Fibroblast of skin of right biceps (primary cell): ENCODE measurements at places on chromosomes 6 and 20.
A peak's percentile ranks its signal among the peaks of the same experiment; 100 is the strongest.

DNA sequence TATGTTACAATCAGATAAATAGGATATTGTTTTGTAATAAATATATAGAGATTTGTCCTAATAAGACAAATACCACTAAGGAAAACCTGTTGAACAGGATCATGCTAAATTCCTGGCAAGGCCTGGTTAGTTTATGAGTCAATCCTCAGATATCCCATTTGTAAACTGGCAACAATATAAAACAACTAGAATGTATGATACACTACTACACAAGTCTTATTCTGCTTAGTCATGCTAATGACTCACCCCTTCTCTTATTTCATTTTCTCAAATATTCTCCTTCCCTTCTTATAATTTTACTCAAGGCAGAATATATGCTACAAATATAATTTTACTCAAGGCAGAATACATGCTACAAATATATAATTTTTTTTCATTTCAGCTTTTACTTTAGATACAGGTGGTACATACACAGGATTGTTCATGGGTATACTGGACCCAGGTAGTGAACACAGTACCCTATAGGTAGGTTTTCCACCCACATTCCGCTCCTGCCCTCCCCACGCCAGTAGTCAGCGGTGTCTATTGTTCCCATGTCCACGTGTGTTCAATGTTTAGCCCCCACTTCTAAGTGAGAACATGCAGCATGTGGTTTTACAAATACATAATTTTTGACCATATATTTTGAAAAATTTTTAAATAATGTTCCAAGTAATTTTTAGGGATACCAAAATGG, 6.3 kb downstream of the OSER1 start:
- DNase-seq: peak; percentile 93

DNA sequence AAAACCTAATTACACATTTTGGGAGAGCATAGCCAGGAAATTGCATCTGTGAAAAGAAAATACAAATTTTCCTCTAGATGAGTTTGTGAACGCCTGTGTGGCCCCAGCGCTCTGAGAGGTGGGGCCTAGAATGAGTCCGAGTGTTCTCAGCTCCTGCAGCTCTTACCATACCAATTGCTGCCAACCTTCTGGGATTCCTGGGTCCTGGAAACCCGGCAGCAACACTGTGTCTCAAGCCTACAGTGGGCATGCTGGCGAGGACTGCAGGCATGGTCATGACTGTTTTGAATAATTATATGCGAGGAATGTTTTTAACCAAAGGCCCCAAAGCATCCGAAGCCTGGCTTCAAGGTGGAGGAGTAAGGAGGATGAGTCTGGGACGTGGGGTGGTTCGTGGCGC, 90.4 kb downstream of the SERAC1 start:
- no peak for DNase-seq

GRCh38 chr6:11688425-11688709, 90.2 kb downstream of the ADTRP start:
- no peak for DNase-seq

GRCh38 chr6:15325540-15325955, 79.7 kb downstream of the JARID2 start:
- no peak for DNase-seq

GRCh38 chr6:40634429-40634828, 47.3 kb upstream of the LRFN2 start:
- no peak for DNase-seq

DNA sequence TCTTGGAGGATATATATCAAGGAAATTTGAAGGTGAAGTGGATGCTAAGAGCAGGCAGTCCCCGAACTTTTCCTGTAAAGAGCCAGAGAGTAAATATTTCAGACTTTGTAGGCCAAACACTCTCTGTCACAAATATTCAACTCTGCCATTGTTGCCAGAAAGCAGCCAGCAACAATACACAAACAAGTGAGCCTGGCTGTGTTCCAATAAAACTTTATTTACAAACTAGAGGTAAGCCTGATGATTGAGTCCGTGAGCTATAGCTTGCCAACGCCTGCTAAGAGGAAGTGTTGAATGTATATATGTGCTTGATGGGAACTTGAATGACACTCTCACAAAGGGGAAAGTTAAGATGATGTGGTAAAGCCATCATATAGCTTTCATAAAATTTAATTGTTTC, 166.0 kb upstream of the PLN start:
- DNase-seq: no peak

DNA sequence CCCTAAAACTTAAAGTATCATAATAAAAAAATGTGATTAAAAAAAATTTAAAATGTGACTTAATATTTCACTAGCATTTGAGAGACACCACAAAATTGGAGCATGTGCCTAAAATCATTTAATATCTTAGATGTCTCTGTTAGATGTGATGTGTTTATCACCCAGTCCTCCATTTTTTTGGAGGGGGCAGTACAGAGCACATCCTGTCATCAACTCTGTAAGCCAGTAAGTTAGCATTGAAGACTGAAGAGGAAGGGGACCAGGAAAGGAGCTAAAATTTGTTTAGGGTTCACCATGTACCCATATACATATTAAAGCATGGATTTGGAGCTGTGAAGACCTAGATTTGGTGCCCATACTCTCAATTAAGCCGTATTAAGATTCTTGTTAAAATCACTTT, 30.7 kb upstream of the ADIG start:
- DNase-seq: no peak

DNA sequence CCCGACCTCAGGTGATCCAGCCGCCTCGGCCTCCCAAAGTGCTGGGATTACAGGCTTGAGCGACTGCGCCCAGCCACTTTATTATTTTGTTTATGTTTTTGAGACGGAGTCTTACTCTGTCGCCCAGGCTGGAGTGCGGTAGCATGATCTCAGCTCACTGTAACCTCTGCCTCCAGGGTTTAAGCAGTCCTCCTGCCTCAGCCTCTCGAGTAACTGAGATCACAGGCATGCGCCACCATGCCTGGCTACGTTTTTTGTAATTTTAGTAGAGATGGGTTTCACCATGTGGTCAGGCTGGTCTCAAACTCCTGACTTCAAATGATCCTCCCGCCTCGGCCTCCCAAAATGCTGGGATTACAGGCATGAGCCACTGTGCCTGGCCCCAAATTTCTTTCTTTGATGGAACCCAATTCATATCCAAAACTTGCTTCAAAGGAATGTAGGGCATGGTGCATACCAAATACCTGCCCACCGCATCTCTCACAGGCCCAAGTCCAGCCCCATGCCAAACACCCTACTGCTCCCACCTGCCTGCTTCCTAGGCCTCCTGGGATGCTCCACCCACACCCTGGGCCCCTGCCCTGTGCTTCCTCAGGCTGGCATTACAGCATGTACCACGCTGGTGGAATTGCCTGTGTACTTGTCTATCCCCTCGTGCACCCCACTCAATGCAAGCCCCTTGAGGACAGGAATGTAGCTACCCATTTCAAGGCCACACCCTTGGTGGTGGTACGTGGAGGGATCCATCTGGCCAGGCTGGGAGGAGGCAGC, 4.9 kb upstream of the HMGA1 start:
- no peak for DNase-seq

DNA sequence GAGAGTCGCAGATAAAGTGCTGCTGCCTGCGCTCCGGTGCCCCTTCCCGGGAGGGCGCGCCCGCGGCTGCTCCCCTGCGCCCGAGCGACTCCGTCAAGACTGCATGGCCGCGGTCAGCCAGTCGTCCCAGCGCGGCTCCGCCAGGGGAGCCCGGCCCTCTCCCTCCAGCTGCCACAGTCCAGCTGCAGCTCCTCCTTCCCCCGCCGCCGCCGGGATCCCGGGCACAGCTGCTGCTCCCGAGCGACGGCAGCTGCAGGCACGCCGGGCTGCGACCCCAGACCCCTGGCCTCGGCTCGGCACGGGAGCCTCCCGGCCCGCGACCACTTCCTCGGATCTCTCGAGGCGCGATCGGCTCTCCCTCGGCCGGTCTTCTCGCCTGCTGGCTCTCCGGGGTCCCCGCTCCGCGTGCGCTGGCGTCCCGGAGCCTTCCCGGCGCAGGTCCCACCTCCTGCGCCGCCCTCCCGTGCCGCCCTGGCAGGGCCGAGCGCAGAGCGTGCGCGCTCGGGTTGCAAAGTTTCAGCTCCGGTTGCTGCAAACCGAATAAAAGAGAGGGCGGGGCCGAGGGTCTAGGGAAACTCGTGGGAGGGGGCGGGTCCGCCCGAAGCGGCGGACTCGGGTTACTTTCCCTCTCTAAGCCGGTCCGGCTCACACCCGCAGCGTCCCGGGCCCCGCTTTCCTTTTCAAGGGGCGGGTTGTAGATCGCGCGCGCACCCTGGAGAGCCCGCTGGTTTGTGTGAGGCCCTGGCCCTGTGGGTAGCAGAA, at the start of gene CNKSR3:
Gene CNKSR3 (minus strand): TSS at position 542 of the 762 bp plus-strand sequence. CDS start 571 bp downstream, outside the sequence.
- peak; percentile 95 for DNase-seq

DNA sequence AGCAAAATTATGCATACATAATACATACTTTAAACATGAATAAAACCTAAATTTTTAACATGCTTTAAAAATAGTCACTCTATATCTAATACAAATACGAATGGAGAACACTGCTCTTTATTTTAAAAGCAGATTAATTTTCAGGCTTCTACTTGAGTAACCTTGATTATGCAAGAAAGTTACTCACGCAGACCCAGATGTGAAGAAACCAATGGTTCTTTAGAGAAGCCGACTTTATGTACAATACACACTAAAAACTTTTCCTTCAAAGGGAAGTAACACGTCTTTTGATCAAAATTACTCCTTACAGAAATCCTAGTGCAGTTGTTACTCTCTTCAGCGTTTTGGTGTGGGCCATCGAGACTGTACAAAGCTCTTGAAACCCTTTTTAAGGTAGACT, 136.9 kb upstream of the SLC22A16 start:
- no peak for DNase-seq

- DNase-seq: peak; percentile 64
Measured at GRCh38 chr6:134446896-134447295, 129.0 kb upstream of the SGK1 start.

DNA sequence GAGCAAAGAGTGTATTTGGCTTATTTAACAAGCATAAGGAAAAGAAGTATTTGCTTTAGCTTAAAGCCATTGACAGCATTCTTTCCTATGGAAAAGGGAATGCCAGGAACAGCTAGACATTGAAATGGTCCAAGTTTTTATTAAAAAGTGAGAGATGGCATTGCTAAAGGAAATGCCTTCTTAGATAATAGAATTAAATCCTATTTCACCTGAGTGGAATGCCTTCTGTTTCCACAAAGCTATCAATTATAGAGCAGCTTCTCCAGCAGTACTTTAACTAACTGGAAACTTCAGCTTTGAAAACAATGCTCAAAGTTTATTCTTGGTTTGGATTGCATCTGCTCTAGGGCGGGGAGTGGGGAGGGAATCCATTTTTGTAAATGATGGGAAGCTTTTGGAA, 85.1 kb upstream of the CNKSR3 start:
- no peak for DNase-seq

- no peak for DNase-seq
Measured at GRCh38 chr6:52595796-52596130, 18.9 kb upstream of the TRAM2 start.

DNA sequence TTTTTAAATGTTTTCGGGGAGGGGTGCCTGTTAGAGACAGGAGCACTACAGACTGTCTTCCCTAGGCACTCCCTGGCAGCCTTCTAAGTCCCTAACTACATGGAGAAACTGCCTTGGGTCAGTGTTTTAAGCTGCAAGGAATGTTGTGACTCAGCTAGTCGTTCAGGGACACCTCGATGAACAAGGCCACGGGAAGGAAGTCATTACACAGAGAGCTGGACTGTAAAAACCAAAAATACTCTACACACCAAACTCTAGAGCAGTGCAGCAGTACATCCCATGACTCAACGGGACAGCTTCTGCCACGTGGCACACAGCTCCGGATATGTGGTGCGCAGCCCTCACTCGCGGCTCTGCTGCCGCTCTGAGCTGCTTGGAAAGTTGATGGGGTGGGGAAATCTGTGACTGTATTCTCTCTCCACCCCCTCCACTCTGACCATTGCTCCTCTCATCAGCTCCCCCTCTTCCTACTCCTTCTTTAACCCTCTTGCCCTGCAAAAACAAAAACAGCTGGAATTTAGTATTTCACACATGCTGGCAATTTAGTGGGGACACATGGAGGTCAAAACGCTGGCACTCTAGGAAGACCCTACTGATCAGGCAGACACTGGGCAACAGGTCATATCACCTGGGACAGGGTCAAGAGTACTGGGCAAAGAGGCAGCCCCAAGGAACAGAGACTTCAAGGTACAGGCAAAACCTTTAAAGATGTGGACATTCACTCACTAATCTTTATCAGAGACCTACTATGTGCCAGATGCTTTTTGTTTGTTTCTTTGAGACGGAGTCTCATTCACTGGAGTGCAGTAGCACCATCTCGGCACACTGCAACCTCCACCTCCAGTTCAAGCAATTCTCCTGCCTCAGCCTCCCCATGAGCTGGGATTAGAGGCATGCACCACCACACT, 10.9 kb upstream of the LPIN3 start:
- DNase-seq: peak; percentile 99

GRCh38 chr6:1654054-1654453, 44.3 kb downstream of the FOXC1 start:
- DNase-seq: no peak

DNA sequence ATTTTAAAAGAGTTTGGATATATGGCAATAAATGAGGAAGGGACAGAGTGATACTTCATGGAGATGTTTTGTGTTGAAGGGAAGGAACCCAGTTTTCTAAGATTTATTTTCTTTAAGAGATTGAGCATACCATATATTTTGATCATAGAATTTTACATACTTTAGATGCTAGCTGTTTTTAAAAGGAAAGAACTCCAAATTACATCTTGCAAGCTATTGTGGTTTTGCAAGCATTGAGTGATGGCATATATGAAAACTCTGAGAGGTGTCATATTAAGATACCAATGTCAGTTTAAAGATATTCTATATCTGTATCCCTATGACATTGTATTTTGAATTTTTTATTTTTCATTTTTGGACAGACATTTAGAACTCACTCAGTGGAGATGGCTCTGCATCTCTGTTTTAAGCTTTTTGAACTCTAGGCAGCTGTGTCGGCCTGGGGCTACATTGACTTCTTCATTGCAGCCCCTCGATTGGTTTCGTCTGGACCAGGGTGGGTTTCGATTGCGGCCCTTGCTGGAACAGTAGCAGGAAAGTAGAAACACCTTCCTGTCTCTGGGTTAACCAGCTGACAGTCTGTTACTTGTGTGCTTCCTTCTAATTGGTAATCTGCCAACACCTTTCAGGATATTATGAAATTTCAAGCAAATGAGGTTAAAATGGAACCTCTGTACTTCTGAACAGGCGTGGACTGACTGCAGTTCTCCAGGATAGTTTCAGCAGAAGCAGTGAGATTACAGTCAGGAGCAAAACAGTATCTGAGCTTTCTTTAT, 14.0 kb downstream of the IGF2R start:
- DNase-seq: peak; percentile 49

DNA sequence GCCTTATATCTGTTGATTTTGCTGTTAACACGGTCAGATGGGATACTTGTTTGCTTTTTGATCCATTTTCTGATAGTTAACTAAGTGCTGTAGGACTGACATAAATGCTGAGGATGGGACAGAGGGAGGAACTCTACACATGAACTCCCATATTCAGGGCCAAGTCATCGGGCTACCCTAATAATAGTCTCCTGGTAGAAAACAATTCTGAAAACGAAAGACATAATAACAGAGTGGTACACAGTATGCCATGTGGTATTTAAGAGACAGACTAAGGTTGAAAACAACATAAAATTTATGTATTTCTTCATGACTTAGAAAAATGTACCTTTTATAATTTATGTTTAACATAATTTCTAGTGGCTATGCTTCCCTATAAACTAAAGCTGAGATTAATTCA, 12.0 kb downstream of the ID4 start:
- DNase-seq: no peak

GRCh38 chr6:143569040-143569439, 57.5 kb upstream of the FUCA2 start:
- DNase-seq: peak; percentile 65
